Breast epithelium (tissue), 4 donors: ENCODE measurements at places on chromosomes 3 and 15. TPM values are rescaled to one million over a fixed set of nuclear protein-coding genes. Genes with fewer than 3 reads are reported as not detected.

ITIH1 gene
- not detected for total RNA-seq

LRRIQ4 gene
- total RNA-seq: not detected

GRCh38 chr3:13465236-13465873, 14.8 kb upstream of the HDAC11 start:
- DNase-seq: no peak
- H3K27me3 ChIP-seq: no peaks in the 10 kb centered on the region
- no peaks in the 10 kb centered on the region for H3K36me3 ChIP-seq
- no peak overlapping the region for H3K4me3 ChIP-seq

DNA sequence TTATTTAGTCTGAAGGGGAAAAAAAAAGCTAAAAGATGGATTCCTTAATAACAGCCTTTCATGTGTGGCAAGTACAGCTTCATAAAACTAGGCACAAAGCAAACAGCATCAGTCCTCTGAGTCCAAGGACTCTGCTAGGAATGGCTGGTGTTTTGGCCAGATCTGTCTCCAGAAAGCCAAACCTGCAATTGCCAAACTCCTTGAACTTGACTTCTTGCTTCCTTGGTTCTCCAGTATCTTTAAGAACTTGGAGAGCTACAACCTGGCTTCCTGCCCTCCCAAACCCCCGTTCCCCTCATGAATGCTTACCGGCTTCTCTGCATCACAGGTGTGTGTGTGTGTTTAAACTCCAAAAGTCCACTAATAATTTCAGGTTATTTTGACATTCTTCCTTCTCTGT, 1.6 kb upstream of the PLOD2 start:
- H3K4me1 ChIP-seq: peaks cover 9% of the 10 kb centered on the region
- H3K27me3 ChIP-seq: no peaks in the 10 kb centered on the region
- DNase-seq: no peak
- no peaks in the 10 kb centered on the region for H3K36me3 ChIP-seq
